ENCODE measurements at places on chromosomes 16 and 17. TPM values are rescaled to one million over a fixed set of nuclear protein-coding genes. Genes with fewer than 3 reads are reported as not detected.

DNA sequence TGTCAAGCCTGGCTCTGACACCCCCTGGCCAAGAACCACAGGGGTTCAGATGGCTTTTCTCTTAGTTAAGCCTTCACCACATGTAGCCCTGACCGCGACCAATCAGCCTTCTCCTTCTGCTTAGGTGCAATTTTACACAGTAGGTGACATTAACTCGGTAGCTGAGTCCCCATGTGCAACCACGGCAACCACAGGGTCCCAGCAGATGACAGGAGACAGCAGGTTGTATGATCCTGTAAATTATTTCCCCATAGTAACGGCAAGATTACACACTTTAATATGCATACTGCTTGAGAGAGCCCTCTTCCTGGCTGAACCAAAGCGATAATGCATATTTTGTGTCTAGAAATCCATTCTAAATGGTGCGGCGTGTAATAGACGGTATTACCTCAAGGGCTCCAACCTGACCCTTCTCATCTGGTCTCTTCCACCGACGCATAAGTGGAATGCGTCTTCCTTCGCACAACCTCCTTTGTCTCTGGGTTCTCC lies 458.7 kb upstream of the ZFHX3 start:
- no peak for DNase-seq

DNA sequence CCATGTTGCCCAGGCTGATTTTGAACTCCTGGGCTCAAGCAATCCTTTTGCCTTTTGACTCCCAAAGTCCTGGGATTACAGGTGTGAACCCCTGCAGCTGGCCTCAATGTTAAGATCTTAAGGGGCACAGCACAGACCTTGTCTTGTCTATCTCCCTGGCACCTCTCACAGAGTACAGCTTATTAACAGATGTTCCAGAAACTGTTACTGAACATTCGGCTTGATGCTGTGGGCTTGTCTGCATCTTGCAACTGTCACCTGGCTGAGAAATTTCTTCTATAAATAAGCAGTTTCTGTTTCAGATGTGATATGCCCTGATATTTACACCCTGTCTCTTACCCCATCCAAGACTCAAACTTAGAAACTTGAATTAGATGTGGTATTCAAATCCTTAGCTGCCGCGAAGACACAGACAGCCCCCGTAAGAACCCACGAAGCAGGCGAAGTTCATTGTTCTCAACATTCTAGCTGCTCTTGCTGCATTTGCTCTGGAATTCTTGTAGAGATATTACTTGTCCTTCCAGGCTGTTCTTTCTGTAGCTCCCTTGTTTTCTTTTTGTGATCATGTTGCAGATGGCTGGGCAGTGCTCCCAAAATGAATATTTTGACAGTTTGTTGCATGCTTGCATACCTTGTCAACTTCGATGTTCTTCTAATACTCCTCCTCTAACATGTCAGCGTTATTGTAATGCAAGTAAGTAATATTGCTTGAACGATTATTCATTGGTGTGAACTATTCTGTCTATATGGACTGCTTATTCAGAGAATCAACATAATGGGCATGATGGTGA lies at the start of gene TNFRSF17:
TSS of gene TNFRSF17 (plus strand) at position 450 of the 791 bp plus-strand sequence. CDS start at position 565, 115 bp downstream.
- DNase-seq: no peak

DNA sequence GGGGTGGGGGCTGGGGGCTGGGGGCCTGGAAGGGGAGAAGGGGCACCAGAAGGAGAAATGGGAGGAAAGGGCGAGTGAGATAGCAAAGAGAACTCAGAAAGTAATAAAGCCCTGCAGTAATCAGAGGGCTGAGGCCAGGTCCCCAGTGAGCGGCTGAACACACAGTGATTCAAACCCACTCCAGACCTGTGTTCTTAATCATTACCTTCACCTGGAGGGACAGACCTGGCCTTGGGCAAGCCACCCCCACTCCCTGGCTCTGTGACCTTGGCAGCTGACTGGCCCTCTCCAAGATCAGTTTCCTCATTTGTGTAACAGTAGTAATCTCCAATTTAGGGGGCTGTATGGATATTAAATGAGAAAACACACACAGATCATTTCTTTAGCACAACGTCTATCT lies 150.4 kb downstream of the WWOX start:
- no peak for DNase-seq

The BCL7C gene
- total RNA-seq: 38.4 TPM

DNA sequence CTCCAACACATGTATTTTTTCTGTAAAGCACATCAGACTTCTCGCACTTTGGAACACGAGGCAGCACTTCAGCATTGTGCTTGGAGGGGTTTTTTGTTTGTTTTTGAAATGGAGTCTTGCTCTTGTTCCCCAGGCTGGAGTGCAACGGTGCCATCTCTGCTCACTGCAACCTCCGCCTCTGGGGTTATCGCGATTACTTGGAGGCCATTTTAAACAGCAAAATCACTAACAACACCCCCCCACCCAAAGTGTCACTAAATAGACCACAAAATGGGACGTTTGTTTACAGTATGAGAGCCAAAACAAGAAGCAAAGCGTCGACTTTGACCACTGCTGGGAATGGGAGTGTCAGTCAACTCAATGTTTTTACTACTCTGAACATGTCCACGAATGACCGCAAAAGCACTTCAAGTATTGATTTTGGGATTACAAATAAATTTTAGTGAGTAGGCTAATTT lies 9.0 kb upstream of the C16orf87 start:
- DNase-seq: no peak

- no peak for DNase-seq
Observed at GRCh38 chr17:79116575-79117368, 42.1 kb downstream of the ENGASE start.

DNA sequence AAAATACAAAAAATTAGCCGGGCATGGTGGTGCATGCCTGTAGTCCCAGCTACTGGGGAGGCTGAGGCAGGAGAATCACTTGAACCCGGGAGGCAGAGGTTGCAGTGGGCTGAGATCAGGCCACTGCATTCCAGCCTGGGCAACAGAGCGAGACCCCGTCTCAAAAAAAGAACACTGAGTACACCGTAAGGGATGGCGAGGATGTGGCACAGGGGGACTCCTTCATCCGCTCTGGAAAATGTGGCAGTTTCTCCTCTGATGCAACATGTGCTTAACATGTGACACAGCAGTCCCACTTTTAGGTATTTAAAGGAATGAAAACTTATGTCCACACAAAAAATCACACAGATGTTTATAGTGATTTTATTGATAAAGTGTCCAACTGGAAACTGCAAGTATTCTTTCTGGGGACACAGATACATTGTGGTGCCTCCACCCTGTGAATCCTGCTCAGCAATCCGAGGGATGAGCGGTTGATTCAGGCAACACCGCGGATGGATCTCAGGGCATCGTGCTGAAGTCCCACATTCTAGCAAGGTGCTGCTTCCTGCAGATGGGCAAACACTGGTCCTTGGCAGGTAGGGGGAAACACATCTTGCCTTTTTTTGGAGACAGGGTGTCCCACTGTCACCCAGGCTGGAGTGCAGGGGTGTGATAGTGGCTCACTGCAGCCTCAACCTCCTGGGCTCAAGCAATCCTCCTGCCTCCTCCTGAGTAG lies 3.5 kb upstream of the C16orf95 start:
- no peak for DNase-seq

- no peak for DNase-seq
Observed at GRCh38 chr17:40366076-40366860, 1.7 kb upstream of the GJD3 start.

DNA sequence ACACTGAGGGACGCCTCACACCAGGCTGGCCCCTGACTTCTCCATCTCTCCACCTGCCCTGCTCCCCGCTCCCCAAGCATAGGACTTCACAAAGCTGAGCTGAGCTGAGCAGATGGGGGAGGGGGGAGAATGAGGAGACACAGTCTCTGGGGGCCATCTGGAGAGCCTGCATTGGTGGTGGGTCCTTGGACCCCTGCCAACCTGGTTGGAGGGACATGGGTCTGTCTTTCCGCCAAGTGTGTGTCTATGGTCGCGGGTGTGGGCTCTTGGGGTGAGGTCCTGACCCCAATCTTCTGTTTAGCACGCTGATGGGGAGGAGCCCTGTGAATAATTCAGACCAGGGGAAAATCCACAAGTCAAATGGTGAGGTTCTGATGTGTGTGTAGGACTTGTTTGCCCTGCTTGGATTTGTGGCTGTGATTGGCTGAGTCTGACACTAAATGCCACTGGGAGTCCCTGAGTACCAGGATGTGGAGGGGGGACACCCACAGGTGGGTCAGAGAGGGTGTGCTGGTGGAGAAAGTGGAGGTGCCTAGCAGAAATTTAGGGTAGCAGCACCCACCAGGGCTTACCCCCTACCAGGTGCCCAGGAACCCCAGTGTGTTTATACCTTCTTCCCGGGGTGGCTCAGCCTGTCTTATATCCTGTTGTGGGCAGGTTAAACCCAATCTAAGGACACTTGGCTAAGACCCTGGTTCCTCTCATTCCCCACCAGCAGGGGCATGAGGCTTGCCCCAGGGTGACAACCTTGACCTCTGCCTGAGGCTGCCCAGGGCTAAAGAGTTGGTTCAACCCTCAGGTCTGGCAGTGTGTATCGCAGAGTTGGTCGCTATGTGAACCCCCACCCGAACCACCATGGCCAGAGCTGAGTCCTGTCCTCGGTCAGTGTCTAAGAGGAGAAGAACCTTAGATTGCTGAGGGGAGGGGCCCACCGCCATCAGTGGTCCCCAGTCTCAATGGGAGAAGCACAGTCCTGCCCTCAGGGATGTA lies 2.1 kb downstream of the FMNL1 start:
- DNase-seq: no peak

The SYCE1L gene
- total RNA-seq: 24.8 TPM

GRCh38 chr16:86046026-86046425 lies 147.1 kb downstream of the IRF8 start:
- DNase-seq: no peak

- DNase-seq: no peak
Observed at GRCh38 chr17:67449065-67449464, 72.0 kb downstream of the PITPNC1 start.

DNA sequence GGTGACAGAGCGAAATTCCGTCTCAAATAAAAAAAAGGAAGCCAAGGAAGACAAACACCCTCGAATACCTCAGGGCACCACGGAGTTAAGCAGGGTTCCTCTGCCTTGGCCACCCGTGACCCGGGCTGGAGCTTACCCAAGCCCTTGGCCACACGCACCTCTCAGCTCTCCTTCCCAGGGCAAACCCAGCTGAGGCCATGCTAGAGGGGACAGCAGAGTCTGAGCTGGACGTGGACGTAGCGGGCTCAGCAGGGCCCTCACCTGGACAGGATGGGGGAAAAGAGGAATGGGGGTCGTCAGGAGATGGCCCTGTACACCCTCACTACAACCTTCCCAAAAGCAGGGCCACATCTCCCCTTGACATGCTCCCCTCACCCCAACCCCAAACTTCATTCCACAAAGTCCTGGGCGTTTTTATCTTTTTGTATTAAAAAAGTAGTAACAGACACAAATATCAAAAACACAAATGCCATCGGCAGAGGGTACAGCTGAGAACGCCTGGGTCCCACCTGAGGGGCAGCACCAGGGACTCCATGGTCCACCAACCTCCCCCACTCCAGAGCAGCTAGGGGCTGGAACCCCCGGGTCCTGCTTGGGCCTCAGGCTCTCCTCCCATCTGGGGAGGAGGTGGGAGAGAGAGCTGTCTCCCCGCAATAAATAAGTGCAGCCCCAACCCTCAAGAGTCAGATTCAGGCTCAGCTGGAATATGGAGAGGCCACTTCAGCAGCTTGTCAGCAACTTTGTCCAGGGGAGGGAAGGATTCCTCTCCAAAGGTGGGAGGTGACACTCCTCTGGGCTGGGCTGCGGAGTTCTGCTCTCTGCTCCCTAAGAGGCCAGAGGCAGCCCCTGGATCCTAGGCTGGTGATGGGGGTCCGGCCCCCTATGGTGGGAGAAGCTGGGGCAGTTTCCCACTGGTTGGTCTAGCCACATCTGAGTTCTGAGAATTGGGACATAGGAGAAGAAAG lies 11.9 kb downstream of the PER1 start:
- DNase-seq: no peak

GRCh38 chr16:88705076-88705684 lies 1.0 kb downstream of the RNF166 start:
- DNase-seq: no peak

DNA sequence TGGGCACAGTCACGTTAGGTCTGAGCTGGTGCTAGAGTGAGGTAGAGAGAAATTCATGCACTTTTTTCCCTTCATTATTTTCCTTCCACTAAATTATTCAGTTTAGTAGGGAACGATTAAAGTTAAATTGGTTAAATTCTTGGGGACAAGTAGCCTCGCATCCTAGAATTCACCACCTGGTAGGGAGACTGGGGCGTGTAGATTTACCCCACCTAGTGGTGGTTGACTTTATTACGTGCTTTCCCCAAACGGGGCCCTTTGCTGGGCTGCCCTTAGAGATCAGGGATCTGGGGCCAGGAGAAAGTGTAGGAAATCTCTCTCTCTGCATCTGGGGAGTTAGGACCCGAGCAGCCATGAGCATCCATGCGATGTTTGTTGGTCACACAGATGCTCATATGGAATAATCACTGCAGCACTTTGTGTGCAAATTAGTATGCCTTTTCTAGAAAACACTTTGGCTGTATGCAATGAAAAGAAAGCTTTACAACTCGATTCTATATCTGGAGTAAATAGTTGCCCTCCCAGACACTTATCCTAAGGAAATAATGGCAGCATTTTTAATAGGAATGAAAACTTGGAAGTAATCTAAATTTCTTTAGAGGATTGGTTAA lies 107.0 kb downstream of the PLCG2 start:
- DNase-seq: peak; percentile 42

DNA sequence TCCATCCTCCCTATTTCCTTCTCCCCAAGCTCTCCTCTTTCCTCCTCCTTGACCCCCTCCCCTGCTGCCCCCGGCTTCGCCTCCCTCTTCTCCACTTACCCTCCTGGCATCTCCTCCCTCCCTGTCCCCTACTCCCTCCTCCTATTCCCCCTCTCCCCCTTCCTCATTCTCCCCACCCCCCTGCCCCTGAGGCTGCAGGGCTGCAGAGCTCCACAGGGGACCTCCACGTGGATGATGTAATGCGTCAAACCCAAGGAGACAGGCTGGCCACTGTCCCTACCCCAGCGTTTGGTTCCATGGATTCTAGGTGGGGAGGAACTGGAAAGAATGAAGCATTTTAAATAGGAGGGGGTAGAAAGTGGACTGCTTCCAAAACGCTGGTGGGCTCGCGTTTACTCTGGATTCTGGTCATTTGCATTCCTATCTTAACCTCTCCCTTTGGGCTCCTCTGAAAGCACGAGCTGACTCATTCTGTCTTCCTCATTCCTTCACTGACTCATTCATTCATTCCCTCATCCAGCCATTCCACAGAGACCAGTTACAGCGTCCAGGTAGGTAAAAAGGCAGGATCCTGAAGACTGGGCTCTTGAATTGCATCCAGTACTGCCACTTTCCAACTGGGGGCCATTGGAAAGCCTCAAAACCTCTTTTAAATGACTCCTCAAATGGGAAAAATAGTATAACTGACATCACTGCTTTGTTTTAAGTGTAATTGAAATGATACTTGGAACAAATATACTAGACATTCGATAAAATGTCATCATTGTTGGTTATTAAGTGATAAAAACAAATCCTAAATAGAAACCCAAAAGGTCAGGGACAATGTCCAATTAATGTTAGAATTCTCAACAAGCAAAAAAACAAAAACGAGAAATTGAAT lies 943 bp upstream of the COTL1 start:
- peak; percentile 37 for DNase-seq

The SYNGR3 gene
- 2.2 TPM for total RNA-seq

The ESRP2 gene
- total RNA-seq: 0.09 TPM

- no peak for DNase-seq
Observed at GRCh38 chr16:10852948-10853347, 24.1 kb upstream of the CIITA start.
